Femur (tissue), 1 donor: ENCODE measurements at places on chromosomes 3 and 15.

- peak; percentile 28 for DNase-seq
Measured at GRCh38 chr3:148790370-148790769, 37.2 kb upstream of the CPB1 start.

- DNase-seq: no peak
Measured at GRCh38 chr3:12423918-12424630, 60.2 kb upstream of the TSEN2 start.

DNA sequence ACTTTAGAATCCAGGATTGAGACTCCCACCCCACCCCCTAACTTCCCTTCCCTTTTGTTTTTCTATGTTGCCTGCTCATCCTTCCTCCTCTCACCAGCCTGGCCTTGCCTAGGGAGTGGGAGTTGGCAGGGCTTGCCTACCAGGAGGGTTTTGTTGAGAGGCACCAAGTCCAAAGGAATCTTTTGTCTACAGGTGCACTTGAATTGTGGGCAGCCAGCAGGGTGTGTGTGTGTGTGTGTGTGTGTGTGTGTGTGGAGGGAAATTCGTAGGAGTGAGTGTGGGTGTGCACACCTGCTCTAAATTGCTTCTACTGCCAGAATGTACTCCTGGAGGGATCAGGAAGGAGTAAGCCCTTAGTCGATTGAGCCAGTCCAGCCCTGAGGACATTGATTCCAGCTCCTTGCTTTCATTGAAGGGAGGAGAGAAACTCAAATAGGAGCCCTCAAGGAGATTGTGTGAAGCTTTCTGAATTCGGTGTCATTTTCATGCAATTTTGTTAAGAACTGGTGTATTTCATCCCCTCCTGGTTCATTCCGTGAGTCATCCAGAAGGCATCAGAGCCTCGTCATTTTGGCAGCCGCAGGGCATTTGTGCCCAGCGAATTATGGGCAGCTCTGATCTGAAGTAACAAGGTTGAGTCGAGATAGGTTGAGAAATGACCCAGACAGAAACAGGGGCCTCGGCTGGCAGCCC lies 112.1 kb downstream of the SLCO3A1 start:
- no peak for DNase-seq

DNA sequence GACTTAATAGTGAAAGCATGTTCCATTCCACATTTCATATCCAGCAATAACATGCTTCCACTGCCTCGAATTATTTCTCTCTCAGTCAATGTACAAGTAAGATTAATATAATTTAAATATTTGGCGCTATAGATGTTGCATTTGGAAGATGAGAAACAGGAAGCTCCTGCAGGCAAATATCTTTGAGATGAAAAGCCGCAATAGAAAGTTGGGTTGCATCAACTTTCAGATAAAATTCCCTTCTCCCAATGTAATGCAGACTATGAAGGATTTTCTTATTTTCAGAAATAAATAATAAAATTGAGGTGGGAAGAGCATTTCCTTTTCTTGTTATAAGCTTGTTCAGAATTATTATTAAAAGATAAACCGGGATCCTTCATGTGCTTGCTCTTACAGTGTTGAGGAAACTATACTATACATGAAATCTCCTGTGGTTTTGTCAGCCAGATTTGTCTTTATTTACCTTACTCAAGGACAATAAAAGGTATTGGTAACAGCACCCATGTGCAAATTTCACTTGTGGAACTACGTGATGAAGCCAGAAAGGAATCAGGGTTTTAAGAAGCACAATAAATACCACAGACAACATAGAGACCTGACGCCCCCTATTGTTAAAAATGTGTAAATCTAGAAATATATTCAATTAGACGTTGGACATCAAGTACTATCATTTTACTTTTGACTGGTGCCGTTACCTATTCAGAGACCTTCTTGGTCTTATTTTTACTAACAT lies 307.0 kb downstream of the ARPP21 start:
- DNase-seq: no peak

DNA sequence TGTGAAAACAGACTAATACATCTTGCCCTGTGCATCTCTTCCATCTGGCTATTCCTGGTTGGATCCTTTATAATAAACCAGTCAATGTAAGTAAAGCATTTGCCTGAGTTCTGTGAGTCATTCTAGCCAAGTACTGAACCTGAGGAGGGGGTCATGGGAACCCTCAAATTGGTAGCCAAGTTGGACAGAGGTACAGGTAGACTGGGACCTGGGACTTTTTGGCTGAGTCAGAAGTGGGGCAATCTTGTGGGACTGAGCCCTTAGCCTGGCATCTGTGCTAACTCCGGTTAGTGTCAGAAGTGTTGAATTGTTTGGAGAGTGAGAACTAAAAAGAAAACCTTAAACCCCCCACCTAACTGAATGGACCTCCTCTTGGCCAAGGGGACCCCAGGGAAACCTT lies 21.0 kb upstream of the LIMD1 start:
- DNase-seq: no peak

DNA sequence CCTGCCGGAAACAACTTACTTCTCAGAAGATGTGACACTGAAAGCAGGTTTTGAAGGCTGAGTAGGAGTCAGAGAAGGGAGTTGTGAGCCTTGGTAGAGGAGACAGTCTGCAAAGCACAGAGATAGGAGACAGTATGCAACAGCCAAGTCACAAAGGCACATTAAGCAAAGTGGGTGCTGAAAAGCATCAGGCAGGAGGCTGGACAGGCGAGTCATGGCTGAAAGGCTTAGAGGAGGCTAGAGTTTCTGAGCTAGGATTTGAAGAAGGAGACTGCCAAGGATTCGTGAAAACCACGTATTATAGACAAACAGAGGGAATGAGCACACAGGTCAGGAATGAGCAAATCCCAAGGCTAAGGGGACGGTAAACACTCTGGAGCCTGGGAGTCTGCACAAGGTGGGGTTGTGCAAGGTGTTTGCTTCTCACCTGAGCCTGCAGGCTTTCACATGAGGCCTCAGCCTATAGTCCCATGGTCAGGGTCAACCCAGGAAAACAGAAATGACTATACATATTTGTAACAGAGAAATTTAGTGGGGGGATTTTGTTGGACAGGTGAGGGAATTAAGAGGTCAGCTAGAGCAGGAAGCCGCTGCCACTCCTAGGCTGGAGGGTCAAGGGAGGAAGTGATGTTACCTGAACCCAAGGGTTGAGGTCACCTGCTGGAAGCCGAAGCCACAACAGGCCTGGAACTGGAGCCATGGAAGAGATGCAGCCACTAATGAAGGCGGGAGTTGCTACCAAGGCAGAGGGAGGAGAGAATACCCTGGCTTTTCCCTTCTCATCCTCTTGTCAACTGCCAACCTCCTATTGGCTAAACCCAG lies 23.1 kb upstream of the TRIM71 start:
- no peak for DNase-seq

DNA sequence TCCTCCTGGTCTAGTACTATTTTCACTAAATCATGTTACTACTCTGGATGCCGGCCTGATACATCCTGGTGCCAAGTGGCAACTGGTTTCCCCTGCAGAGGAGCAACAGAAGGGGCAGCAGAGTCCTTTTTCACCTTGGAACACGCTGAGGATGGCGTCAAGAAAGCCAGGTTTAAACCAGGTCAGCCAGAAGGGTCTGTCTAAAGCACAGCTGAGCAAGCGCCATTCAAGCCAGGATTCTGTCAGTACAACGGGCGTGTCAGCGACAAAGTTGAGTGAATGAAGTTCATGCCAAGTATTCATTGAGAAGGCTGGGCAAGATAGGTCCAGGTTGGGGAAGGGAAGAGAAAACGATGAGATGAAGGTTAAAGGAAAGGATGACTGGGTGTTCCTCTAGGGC lies 88.2 kb downstream of the FBN1 start:
- DNase-seq: no peak

GRCh38 chr3:194368918-194369317 lies 625 bp downstream of the LRRC15 start:
- DNase-seq: no peak

- no peak for DNase-seq
Measured at GRCh38 chr3:174907628-174908407, 48.7 kb downstream of the NAALADL2 start.
